ENCODE measurements at places on chromosomes 4 and X. TPM values are rescaled to one million over a fixed set of nuclear protein-coding genes. Genes with fewer than 3 reads are reported as not detected.

PITX2 gene
- not detected for polyA plus RNA-seq

REPS2 gene
- 0.62 TPM for polyA plus RNA-seq

RAB41 gene
- polyA plus RNA-seq, result not detected

GRCh38 chr4:2395038-2395437, 23.4 kb downstream of the ZFYVE28 start:
- no peak overlapping the region for H3K27ac ChIP-seq
- no peaks in the 10 kb centered on the region for H3K36me3 ChIP-seq
- H3K4me3 ChIP-seq, result no peak overlapping the region
- no peak for DNase-seq
- H3K4me1 ChIP-seq, result peaks cover 4% of the 10 kb centered on the region

DNA sequence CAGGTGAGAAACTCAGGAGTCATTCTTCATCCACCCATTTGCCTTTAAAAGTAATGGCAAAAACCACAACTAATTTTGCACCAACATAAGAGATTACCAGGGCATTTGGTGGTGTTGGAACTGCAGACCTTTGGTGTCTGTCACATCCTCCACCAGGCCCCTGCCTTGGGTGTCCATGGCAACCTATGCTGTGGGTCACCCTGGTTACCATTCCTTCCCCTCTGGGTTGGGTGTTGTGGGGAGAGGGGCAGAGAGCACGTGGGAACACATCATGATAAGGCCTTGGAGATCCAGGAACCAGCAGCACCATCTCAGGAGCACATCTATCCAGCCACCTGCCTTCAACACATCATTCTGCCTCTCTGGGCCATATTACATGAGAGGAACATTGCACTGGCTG, 77.3 kb downstream of the CHRNA9 start:
- no peak overlapping the region for H3K27ac ChIP-seq
- H3K4me3 ChIP-seq, result no peak overlapping the region
- H3K36me3 ChIP-seq, result no peaks in the 10 kb centered on the region
- no peaks in the 10 kb centered on the region for H3K27me3 ChIP-seq
- H3K4me1 ChIP-seq, result no peaks in the 10 kb centered on the region

Measured in SK-N-SH (cell line).